Activated T-cell treated with anti-CD3 and anti-CD28 coated beads, Interleukin-2, amount 50 U/mL, for 1 hour (primary cell): ENCODE measurements at places on chromosomes 11 and 22.
A peak's percentile ranks its signal among the peaks of the same experiment; 100 is the strongest.

DNA sequence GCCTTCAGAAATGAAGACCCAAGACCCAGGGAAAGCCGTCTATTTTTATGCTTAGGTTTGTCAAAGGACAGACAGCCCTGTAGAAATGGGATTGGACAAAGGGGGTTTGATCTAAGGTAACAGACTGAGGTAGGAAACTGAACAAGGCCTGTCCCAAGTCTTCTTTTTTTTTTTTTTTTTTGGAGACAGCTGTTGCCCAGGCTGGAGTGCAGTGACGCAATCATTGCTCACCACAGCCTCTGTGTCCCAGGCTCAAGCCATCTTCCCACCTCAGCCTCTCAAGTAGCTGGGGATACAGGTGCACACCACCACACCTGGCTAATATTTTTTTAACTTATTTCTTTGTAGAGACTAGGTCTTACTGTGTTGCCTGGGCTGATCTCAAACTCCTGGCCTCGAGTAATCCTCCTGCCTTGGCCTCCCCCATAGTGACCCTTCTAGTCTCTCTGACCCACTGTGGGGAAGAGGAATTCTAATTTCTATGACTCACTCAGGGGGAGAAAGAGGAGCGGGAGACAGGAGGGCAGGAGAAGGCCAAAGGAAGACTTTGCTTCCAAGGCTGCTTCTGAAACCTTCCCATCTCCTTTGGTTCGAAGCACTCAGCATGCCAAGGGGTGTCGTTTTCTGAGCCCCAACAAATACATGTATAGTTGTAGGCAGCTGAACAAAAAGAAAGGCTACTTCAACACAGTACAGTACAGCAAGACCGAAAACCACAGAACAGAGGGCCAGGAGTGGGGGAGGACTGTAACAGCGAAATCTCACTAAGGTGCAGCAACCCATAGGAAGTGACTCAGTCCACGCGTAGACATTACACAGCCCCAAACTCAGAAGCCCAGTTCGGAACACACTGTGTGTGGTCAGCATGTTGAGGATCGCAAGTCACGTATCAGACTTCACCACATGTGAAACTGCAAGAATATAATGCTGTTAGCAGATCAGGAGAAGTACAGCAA, 872 bp downstream of the TMA7B start:
- peak; percentile 57 for DNase-seq

DNA sequence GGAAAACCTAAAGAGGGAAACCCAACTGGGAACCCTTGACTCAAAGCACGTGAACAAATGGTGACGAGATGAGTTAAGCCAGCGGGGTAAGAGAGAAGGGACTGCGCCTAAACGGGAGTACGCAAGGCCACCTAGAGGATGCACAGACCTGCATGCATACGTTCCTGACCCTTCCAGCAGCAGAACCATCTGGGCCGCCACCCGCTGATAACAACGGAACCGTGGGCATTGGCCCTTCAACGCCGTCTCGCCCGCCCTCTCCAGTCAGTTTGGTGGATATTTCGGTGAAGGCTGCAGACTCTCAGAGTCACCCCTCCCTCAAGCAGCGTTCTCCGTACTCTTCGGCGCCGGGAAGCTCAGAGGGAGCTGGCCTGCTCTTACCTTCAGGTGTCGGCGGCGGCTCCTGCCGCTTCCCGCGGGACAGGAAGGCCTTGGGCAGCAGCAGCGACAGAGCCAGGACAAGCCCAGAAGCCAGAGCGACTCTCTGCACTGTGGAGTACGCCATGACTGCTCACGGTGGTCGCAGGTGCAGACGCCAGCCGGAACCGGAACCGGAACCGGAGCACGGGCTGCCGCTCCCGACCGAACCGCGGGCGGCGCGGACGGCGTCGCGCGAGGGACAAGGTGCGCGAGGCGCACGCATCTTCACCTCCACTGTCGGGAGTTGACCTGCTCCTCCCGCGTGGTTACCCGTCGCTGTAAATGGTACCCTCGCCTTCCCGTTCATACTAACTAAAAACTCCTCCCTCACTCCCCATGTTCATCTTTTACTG, at the start of gene RIC3:
Gene RIC3 (minus strand): TSS at position 541 of the 773 bp plus-strand sequence. CDS start 36 bp downstream, at position 505.
- DNase-seq: peak; percentile 64

DNA sequence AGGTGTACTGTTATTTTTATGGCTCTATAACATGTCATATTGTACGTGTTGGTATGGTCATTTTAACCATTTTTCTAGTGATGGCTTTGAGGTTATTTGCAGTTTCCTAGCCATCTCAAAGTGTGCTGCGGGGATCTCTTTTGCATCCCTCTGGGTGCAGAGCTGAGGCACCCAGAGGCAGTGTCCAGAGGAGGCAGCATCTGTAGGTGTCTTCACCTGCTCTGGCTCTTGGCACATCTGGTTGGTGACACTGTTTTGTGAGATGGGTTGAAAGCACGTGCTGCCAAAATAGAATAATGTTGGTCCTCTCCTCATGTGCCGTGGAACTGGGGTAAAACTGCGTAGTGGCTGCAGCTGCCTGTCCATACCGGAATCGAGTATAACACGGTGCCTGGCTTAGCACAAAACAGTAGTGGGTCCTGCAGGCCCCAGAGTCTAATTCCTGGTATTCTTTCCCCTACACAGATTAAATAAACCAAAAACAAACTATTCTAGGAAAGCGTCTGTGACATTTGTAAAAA, 12.9 kb downstream of the NEAT1 start:
- DNase-seq: no peak

DNA sequence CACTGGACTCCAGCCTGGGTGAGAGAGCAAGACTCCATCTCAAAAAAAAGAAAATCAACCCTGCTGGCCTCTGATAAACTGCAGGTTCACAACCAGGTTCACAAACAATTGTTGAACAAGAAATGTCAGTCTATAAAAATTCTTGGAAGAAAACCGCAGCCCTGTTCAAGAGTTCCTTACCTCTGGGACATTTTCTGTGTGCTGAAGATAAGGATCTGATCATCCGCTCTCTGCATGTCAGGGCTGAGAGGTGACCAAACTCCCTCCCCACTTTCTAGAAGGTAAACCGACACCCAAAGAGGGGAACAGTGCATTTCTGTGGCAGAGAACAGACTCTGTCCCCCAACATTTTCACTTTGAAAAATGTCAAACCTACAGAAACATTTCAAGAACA, 4.2 kb upstream of the UPK3A start:
- no peak for DNase-seq

DNA sequence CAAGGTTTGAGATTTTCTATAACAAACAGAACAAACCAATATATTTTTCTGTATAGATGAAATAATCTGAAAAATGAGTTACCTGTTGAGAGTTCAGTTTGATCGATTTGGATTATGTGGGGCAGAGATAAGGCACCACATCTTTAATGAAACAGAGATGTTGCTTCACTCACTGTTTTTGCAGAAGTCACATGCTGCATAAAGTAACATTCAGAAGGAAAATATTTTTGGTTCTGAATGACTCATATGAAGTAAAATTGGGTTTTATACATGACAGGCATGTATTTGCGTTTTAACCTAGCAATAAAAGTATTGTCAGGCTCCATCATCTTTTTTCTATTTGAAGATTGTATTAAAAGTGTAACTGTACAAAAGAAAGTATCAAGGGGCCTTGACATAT, 77.8 kb downstream of the BBOX1 start:
- no peak for DNase-seq

DNA sequence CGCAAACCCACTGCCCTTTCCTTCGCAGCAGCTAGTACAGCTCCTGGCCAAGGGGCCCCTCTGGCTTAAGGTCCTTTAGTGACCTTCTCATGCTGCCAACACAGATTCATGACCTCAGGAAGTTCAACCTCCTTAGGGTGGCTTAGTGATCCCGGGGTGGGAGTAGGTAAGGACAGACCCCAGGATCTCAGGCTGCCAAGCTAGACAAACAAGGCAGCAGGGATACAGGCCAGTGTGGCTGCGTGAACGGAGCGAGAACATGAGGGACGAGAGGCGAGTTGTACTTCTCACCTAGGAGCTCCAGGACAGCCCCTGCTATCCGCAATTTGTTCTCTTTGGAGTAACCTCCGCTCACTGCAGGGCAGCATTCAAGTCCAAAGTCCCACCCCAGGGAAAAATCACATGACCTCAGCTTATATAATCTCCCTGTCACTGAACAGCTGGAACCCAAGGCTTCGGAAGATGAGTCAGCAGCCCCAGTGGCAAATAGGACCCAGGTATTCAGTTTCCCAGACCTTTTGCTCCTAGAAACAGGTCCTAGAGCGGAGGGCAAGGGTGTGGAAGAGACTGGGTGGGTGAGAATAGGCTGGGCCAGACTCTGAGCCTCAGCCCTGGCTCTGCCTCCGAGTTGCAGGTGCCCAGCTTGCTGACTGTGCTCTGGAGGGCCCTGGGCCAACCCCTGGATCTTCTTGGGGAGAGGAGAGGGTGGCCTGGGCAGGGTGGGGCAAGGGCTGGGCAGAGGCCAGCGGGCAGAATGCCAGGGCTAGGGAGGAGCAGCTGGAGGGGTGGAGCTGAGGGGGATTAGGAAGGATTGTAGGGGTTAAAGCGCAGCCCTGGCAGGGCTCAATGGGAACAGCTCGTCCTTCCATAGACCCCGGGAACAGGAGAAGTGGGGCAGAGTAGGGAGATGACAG, 13.1 kb downstream of the USP2 start:
- DNase-seq: no peak

- no peak for DNase-seq
Observed at GRCh38 chr11:78635814-78636506, 61.3 kb upstream of the NARS2 start.

- DNase-seq: no peak
Observed at GRCh38 chr11:13463779-13464290, 813 bp upstream of the BTBD10 start.

GRCh38 chr11:119641983-119642745, 86.8 kb downstream of the NECTIN1 start:
- no peak for DNase-seq

DNA sequence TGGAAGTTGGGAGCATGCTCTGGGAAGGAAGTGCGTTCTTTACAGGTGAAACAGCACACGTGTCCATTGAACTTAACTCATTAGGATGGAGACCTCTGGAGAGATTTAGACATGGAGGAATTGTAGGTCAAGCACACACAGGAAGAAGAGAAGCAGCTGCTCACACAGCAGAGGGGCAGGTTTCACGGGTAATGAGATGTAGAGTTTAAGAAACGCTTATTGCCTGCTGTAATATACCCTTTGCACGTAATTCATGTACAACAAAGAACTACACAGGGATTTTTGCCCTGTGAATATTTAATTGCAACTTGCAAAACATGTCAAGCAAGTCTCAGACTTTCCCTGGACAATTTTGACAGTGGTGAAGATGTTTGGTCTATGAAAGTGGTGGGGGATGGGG, 508.0 kb downstream of the OPCML start:
- DNase-seq: no peak

GRCh38 chr11:118166641-118167040, 9.8 kb downstream of the SCN2B start:
- no peak for DNase-seq

- DNase-seq: no peak
Observed at GRCh38 chr22:46136486-46137217, 13.7 kb upstream of the PPARA start.

DNA sequence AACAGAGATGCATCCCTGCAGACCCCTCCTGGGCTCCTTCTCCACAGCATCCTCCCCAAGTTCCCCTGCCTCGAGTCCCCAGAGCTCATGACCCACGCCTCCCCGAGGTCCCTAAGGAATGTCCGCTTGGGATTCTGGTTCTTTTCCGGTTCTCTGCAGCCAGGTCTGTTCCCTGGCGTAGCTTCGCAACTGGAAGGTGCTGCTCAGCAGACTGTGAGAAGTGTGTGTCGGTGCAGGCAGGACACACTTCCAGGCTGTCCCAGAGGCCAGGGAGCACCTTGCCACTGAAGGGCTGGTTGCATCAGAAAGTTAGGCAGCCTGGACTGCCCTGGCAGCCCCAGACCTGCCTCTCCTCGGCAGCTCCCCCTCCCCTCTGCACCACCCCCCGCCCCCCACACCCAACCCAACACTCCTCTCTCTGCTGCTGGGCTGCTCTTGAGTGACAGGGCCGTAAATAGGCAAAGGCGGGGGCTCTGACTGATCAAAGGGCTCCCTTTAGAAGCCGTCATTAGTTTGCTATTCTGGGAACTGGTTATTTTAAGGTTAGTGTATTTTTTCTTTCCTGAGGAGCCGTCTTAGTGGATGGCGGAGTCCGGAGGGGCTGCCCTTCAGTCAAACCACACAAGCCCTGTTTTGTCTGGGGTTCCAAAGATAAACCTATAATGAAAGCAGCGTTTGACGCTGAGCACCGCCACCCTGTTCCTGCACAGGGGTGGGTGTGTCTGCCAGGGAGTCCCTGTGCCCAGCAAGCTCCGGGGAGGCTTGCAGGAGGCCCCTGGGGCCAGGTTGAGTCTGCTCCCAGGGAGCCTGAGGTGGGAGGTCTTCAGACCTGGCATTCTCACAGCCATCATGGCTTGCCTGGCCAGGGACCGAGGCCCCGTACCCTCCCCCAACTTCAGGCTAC, 88.6 kb upstream of the KCNQ1OT1 start:
- peak; percentile 13 for DNase-seq

DNA sequence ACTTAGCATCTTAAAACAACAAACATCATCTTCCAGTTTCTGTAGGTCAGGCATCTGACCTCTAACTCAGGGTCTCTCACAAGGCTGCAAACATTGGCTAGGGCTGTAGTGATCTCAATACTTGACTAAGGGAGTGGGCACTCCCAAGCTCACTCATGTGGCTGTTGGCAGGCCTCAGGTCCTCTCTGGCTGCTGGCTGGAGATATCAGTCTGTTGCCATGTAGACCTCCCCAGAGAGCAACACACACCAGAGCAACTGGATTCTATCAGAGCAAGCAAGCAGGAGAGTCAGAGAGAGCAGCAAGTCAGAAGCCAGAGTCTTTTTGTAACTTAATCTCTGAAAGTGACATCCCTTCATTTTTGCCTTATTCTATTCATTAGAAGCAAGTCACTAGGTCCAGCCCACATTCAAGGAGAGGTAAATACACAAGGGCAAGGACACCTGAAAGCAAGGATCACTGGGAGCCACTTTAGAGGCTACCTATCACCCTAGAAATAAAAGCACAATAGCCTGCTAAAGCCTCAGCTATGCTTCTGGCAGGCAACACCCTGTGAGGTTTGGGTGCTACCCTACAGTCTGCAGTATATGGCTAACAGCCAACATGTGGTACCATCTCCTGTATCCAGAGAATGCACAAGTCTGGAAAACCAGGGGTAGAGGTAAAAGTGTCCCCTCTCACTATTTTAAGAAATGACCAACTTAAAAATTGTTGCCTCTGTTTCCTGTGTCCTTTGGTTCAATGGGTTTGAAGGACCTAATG, 33.5 kb upstream of the CD44 start:
- DNase-seq: no peak

DNA sequence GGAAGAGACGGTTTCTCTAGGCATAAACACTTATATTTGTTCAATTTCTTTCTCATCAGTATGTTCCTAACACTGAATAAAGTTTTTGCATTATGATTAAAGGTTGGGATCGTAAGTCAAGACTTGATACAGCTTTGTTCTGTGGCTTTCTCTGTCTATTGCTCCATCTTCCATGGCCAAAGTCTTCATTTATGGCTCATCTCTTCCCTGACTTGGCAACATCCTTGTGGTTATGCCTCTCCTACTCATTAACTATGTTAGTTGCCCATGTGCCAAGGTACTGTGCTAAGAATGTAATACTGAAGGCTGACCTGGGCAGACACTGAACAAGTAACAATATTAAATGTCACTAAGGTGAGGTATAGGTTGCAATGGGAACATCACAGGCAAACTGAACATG, 1.6 kb upstream of the ACCSL start:
- no peak for DNase-seq
